AG08396 (cell line): ENCODE measurements at places on chromosomes 5 and 9.

DNA sequence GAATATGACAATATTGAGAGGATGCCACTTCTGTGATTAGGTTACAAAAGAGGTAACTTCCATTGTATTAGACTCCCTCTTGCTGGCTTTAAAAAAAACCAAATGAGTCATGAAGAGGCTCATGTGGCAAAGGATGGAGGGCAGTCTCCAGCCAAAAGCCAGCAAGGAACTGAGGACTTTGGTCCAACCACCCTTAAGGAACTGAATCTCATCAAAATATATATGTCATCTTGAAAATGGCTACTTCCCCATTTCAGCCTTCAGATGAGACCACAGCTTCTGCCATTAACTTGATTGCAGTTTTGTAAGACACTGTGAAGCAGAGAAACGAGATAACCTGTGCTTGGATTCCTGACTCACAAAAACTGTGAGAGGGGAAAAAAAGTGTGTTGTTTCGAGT is 15.5 kb upstream of the TRIM32 start:
- no peak for DNase-seq

DNA sequence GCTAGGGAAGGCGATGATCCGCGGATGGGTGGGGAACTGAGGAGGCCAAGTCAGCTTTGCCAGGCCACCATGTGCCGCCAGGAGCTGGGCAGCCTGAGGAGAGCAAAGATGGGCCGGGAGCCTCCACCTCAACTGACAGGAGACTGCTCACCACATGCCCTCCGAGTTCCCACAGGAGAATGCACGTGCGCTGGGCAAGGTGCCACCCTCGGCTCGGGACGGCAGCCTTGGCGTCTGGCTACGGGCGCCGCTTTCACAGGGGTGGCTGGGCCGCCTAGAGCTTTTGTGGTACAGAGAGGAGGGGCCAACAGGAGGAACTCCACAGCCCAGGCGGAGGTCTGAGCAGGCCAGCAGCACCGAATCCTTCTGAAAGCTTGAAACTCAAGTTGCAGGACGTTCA is 5.3 kb upstream of the TBC1D9B start:
- DNase-seq, result no peak

DNA sequence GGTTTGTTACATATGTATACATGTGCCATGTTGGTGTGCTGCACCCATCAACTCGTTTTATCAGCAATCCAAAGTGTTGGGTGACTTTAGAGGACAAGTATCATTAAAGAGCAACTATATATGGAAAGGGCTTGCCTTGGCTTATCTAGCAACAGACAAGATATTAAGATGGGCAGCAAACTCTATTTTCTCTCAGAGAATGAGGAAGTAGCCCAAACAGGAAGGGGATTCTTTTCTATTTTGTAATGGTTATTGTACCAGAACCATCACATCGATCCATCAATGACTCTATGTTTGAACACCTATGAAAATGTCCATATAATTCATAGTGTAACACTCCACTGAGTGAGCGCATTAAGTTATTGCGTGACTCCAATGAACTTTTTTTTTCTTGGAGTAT is 260.1 kb upstream of the SLC24A2 start:
- DNase-seq, result no peak

DNA sequence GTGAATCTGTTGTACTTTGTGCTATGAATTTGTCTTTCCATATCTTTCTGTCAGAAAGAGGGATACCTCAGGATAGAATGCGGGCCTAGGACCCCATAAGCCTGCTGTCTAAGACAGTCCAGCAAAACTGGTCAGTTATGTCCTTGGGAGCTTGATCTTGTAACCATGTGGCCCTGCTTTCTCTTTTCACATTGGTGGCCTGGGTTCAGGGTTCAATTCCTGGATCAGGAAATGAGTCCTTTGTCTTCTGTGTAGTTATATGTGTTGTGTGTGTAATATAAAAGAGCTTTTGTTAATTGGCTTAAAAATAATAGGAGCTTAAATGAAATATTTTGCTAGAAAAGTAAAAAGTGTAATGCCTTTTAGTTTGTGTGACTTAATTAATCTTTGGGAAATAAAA is 16.9 kb downstream of the FREM1 start:
- no peak for DNase-seq

GRCh38 chr5:150847334-150847695 is 994 bp downstream of the IRGM start:
- DNase-seq, result no peak

DNA sequence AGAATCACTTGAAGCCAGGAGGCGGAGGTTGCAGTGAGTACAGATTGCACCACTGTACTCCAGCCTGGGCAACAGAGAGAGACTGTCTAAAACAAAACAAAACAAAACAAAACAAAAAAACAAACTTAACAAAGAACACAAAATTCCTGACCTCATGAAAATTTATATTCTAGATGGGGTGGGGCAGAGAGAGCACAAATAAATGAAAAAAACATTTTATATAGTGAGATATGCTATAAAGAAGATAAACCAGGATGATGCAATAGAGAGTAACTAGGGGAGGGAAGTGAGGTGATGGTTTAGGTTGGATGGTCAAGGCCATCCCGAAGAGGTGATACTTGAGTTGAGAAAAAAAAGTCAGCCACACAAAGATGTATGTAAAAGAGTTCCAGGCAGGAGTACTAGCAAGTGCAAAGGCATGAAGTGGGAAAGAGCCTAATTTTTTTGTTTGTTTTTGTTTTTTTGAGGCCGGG is 10.2 kb upstream of the LARS1 start:
- DNase-seq, result no peak

DNA sequence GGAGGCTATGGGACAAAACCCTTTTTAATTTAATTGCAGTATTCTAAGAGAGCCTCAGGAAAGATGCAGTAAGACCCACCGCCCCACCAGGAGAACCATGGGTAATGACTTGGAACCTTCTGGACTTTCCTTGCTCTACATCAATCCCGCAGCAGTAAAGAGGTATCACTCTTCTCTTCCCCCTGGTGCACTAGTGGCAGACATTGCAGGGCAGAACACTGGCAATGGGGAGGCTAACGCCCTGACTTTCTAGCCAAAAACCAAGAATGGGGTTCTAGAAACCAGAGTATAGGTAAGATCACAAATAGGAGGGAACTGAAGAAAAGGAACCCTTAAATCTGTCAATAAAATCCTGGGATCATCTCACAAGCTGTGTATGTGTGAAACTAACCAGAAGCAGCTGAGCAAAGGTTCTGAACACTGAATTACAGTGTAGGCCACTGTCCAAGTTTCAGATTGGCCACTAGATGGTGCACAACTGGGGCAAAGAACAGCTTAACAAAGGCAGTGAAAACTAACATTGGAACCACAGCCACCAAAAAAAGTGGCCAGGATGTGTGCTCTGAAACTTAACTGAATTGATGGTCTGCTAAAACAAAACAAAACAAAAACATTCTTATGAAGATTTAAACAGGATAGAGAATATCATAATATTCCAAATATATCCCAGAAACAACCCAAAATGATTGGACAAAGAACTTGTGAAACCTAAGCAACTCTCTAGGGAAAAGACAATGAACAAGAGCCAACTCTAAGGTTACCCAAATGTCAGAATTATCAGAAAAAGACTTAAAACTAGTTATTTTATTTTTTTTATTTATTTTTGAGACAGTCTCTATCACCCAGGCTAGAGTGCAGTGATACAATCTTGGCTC is 6.6 kb upstream of the FAM151B start:
- peak; percentile 65 for DNase-seq

DNA sequence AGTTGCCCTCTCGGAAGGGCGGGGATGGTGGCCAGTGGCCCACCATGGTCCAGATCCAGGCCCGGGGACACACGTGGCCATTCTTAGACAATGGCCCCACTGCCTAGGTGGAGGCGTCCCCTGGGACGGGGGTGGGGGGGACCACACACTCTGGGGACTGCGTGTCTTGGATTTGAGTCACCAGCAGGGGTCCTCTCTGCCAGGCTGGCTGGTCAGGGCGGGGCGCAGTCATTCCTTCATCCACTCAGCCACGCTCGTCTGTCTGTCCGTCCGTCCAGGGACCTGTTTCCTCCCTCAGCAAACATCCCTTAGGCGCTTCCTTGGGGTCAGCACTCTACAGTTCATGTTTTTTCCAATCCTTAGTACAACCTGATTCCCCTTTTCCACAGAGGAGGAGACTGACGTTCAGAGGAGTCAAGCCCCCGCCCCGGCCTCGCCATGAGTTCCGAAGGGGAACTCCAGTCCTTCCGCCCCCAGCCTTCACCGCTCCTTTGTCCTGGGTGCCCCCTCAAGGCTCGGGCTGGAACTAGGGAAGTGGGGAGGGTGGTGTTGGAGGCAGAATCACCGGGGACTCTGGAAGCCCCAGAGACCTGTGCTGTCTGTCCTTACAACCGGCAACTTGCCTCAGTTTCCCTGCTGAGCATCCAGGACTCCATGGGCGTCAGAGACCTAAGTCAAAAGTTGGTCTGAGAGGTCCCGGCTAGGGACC is 276.6 kb upstream of the MVB12B start:
- no peak for DNase-seq

DNA sequence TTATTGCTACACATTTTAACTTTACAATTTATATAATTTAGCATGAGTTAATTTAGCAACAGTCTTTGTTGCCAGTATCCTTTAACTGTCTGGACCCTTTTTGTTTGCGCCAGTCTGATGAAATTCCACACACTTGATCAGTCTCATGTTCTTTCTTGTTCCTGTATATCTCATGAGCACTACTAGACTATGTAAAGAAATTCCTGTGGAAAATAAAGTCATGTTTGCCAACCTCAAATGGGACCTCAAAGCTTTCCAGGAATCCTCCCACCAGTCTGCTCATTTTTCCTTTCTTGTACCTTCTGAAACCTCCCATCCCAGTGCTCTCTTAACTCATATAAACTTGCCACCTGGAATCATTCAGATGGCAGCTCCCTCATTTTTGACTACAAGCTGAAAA is 8.0 kb downstream of the DMXL1 start:
- DNase-seq, result no peak

GRCh38 chr5:98965226-98965625 is 36.4 kb upstream of the CHD1 start:
- DNase-seq, result no peak

- no peak for DNase-seq
Observed at GRCh38 chr9:133340256-133340655, 4.3 kb upstream of the SURF6 start.

GRCh38 chr9:72726947-72727346 is 205.5 kb downstream of the TMC1 start:
- DNase-seq, result no peak

- DNase-seq, result no peak
Observed at GRCh38 chr5:36722900-36723299, 116.5 kb downstream of the SLC1A3 start.

DNA sequence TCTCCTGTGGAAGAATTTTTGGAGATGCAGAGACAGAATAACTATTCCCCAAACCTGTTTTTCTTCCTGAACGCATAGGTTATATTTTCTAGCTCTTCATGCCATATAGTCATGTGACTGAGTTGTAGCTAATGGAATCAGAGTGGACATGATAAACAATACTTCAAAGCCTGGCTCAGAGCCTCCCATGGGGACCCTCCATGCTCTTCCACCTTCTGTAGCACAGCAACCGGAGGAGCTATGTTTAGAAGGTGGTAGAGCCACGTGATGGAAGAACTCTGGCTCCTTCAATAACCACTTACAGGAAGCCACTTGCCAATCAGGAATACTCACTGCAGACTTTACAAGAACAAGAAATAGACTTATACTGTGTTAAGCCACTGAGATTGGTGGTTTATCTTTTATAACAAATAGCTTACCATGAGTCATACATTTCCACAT is 39.2 kb downstream of the NADK2 start:
- peak; percentile 8 for DNase-seq

- no peak for DNase-seq
Observed at GRCh38 chr9:20997503-20998076, 33.9 kb downstream of the HACD4 start.

- no peak for DNase-seq
Observed at GRCh38 chr9:79040671-79041070, 531.1 kb upstream of the TLE4 start.

DNA sequence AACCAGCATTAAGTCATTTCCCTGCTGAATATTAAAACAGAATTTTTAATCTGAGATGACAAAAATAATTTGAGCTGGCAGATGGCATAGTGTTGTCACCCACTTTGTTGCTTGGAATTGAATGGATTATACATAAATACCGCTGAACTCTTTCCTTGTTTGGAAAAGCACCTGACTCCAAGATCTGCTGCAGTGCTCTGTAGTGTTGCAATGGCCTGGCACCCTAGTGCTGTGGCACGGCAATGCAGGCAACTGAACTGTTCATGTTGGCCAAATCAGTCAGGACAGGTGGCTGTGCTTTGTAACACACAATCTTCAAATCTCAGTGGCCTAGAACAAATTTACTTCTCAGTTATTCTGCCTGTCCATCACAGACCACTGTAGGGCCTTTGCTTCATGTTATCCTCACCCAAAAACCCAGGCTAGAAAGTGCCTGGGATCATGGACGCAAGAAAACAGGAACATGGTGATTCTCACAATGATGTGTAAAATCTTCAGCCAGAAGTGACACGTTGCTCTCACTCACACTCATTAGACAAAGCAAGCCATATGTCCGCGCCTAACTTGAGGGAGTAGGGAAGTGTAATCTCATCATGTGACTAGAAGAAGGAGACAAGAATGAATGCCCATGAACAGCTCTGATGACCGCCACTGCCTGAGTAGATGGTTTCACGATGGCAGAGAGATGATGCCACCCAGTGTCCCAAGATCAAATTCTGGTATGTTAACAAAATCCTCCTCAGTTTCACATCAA is 191.9 kb upstream of the PUM3 start:
- no peak for DNase-seq

DNA sequence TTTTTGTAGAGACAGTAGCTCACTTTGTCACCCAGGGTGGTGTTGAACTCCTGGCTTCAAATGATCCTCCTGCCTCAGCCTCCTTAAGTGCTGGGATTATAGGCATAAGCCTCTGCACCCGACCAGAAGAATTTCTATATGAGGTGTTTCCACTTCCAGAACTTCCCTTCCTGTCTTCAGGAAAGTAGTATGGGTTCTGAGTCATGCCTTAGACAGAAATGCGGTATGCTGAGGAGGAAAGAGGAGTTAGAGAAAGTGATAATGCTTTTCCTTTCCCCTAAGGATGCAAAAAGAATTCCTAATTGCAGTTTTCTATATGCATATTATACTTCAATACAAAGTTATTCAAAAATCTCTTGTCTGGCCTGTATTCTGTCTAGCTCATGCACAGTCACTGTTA is 16.4 kb upstream of the ADAMTSL1 start:
- DNase-seq, result no peak

DNA sequence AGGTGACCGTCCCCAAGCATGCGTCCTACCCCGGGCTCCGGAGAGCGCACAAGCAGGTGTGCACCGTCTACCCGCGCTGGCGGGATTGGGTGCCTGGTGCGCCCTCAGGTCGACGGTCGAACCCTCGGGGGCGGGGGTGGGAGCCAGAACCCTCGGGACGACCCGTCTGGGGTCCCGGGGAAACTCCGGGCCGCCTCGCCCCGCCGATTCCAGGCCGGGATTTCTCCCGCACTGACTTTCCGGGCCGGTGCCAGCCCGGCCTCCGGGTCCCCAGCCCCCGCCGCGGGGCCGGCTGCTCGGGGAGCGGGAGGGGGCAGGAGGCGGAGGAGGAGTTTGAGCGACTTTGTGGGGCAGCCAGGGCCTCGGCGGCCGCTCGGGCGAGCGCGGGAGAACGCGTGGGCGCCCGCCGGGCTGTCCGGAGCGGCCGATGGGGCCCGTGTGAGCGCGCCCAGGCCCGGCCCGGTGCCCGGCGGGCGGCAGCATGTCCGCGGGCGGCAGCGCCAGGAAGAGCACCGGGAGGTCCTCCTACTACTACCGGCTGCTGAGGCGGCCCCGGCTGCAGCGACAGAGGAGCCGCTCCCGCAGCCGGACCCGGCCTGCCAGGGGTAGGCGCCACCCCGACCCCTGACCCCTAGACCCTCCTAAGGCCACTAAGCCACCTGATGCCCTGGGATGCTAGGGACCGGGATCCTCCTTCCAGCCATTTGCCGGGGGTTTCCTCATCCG is at the start of gene DAB2IP:
Gene DAB2IP, plus strand, starts transcription at position 340 of the 726 bp plus-strand sequence. Its CDS starts 142 bp downstream, at position 482.
- peak; percentile 65 for DNase-seq
